ENCODE measurements at places on chromosomes 12 and 14. TPM values are rescaled to one million over a fixed set of nuclear protein-coding genes. Genes with fewer than 3 reads are reported as not detected.

The JDP2 gene
- total RNA-seq: 34.0 TPM

The MAP3K9 gene
- 5.6 TPM for total RNA-seq

The PEBP1 gene
- 277 TPM for total RNA-seq

The TMTC1 gene
- 0.03 TPM for total RNA-seq

The KLRC3 gene
- total RNA-seq: not detected

The STYK1 gene
- total RNA-seq: 0.17 TPM

The SRRM4 gene
- not detected for total RNA-seq

The AMHR2 gene
- total RNA-seq: 1.1 TPM

The ADAM21 gene
- total RNA-seq: not detected

The ASCL1 gene
- total RNA-seq: not detected

The CLEC6A gene
- total RNA-seq: not detected

The TMCC3 gene
- 0.99 TPM for total RNA-seq

The CMKLR1 gene
- total RNA-seq: 0.06 TPM

The KRT82 gene
- total RNA-seq: not detected

The ORAI1 gene
- 34.6 TPM for total RNA-seq

The CMA1 gene
- total RNA-seq: not detected

The KLHL33 gene
- total RNA-seq: 0.03 TPM

The CLEC4C gene
- not detected for total RNA-seq

The OR6C2 gene
- total RNA-seq: not detected

The BATF gene
- not detected for total RNA-seq

The ADCY4 gene
- not detected for total RNA-seq

The KRT78 gene
- 0.10 TPM for total RNA-seq

The PRPH gene
- total RNA-seq: 2.1 TPM

The RNASE2 gene
- total RNA-seq: not detected

The GDF11 gene
- total RNA-seq: 2.9 TPM

The TOMM20L gene
- not detected for total RNA-seq

The CLEC1A gene
- not detected for total RNA-seq

The G2E3 gene
- total RNA-seq: 13.9 TPM

The DPPA3 gene
- total RNA-seq: not detected

The CCDC177 gene
- total RNA-seq: 0.03 TPM

The DNAJC22 gene
- total RNA-seq: 22.4 TPM

The ACVRL1 gene
- 0.18 TPM for total RNA-seq

The ABCC9 gene
- total RNA-seq: not detected

The MGP gene
- total RNA-seq: not detected

The PCED1B gene
- total RNA-seq: 13.8 TPM

The FBRSL1 gene
- 117 TPM for total RNA-seq

The SP7 gene
- total RNA-seq: not detected

The ZFP36L1 gene
- 188 TPM for total RNA-seq

The JPH4 gene
- 0.21 TPM for total RNA-seq

The GPRC5D gene
- not detected for total RNA-seq

The PLXNC1 gene
- total RNA-seq: 0.12 TPM

All from A549 treated with AZD2906 at 1 μM for 4 hours (cell line).